ENCODE measurements at places on chromosomes 1 and 21.

GRCh38 chr1:229408458-229409037, 25.3 kb downstream of the ACTA1 start:
- DNase-seq = no peak

DNA sequence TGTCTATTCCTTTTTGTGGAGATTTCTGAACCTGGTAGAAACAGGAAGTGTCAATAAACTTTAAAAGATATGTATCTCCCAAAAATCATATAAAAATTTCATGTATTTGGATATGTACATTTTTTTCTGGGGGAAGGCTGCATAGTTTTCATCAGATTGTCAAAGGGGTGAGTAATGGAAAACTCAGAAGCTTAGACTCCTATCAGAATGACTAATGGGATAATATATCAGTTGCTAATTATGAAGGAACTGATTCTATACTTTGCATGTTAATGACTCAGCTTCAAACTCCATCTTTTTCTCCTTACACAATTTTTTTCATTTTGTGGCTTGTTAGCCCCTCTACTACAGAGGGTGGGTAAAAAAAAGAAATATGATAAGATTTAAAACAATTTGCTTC, 55.9 kb downstream of the GON4L start:
- DNase-seq = no peak

GRCh38 chr1:207218512-207219362, 102.7 kb upstream of the CD55 start:
- DNase-seq = no peak

GRCh38 chr21:44379991-44380865, 26.8 kb downstream of the TRPM2 start:
- no peak for DNase-seq

- DNase-seq = no peak
These were observed 164.3 kb upstream of the GREM2 start for GRCh38 chr1:240776237-240776636.

DNA sequence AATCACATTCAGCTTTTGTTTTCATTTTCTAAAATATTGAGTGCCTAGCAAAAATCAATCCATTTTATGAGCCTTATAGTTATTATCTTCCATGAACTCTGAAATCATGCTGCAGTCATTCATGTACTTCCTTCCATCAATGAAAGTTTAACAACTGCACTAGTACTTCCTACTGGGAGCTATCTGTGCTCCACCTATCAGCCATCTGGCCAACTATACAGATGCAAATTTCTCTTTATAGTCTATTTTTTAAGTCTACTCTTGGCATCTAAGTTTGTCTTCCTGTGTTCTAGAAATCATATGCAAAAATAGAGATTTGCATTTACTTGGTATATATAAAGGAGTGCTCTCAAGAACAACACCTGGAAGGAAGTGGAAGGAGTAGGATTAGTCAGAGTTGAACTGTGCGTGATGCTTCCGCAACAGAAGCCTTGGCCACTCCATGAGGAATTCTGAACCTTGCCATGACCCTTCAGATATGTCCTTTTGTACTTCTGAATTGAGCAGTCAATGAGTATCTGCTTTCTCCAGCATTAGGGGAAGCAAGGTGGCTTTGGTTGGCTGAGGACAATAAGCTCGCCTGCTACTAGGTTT, 403.2 kb upstream of the ADAMTS5 start:
- no peak for DNase-seq

DNA sequence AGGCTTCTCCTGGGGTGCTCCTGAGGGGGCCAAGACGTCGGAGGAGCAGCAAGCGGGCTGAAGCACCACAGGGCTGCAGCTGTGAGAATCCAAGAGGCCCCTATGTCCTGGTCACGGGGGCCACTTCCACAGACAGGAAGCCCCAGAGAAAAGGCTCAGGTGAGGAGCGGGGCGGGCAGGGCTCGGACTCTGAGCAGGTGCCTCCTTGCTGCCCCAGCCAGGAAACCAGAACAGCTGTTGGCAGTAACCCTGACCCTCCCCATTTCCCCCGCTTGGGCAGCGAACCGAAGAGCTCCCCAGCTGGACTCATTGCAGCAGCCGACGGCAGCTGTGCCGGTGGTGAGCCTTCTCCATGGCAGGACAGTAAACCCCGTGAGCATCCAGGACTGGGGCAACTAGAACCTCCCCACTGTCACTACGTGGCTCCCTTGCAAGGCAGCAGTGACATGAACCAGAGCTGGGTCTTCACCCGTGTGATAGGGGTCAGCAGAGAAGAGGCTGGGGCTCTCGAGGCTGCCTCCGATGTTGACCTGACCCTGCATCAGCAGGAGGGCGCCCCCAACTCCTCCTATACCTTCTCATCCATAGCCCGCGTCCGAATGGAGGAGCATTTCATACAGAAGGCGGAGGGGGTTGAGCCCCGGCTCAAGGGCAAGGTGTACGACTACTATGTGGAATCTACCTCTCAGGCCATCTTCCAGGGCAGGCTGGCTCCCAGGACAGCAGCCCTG, 625 bp downstream of the KLHDC7A start:
- no peak for DNase-seq

DNA sequence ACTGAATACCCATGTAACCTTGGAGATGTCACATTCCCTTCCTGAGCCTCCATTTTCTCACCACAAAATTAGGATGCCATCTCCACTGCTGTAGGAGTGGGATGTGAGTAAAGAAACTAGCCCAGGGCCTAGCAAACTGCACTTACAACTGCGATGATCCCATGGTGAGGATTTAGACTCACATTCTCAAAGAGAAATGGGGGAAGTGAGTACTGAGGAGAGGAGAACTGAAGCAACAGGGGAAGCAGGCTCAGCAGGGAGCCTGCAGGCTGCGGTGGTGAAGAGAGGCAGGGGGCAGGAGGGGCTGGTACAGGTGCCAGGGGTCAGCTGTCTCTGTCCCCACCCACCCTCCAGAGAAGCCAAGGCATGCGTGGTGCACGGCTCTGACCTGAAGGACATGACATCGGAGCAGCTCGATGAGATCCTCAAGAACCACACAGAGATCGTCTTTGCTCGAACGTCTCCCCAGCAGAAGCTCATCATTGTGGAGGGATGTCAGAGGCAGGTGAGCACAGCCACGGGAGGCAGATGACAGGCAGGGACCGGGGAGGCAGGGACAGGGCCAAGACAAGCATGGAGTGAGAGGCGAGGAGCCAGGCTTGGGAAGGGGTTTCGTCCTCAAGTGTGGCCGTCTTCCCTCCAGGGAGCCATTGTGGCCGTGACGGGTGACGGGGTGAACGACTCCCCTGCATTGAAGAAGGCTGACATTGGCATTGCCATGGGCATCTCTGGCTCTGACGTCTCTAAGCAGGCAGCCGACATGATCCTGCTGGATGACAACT, 16.4 kb upstream of the ATP1A4 start:
- DNase-seq = no peak

- no peak for DNase-seq
These were observed 161.9 kb downstream of the ZBTB18 start for GRCh38 chr1:244212797-244213475.

DNA sequence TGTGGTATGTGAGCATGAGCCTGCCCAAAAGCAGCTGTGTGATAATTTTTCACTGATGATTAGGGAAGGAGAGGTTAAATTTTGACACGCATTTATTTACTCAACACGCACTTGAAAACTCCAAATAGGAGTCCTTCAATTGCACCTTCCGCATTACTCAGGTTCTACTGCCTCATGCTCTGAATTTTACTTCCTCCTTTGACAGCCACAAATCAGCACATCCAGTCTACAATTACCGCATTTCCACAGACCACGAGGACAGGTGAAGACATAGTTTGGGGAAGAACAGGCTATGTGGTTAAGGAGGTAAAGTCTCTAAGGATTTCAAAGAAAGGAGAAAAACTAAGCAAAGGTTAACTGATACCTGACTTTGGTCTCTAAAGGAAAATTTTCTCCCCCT, 2.6 kb downstream of the CAPN8 start:
- no peak for DNase-seq

DNA sequence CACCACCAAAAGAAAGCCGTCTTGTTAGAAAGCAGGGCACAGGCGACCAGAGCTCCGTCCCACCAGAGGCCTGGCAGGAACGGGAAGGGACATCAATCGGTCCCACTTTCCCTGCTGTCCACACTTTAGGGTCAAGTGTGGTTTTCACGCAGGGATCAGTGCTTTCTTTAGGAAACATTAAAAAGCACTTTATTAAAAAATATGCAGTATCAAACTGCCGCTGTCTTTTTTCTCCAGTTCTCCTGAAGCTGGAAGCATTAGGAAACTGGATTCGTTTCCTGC, 437 bp downstream of the IFNLR1 start:
- DNase-seq = no peak

DNA sequence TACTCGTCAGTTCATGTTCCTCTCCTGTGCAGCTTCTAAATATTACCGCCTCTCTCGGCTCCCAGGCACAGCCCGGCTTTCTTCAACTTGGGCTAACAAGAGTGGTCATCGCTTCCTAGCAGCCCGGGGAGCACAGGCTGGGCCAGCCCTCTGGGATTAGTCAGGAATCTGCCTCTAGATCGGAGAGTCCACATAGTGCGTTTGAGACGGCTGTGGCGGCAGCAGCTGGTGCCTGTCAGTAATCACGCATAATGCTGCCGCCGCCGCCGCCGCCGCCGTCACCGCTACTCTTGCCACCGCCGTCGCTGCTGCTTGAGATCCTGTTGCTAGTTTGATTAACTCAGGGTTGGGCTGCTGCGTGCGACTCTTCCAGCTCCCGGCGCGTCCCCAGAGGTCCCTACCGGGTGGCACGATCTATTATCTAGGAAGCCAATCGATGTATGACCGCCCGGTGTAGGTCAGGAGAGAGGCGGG, at the start of gene RXRG:
TSS of gene RXRG (minus strand) at position 230 of the 474 bp plus-strand sequence. CDS start 233 bp downstream, outside the sequence.
- no peak for DNase-seq

DNA sequence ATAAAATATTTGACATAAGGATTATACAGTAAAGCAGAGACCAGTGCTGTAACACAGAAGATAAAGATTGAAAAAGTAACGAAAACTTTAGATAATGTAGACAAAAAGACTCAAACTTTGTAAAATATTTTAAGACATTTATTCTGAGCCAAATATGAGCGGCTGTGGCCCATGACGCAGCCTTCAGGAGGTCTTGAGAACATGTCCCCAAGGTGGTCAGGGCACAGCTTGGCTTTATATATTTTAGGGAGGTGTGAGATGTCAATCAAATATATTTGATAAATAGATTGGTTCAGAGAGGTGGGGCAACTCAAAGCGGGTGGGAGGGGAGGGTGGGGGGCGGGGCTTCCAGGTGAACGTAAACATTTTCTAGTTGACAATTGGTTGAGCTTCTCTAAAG, 81.2 kb downstream of the WDR4 start:
- DNase-seq = no peak

- DNase-seq = no peak
These were observed 42.4 kb upstream of the TENT5C start for GRCh38 chr1:117563492-117563875.

DNA sequence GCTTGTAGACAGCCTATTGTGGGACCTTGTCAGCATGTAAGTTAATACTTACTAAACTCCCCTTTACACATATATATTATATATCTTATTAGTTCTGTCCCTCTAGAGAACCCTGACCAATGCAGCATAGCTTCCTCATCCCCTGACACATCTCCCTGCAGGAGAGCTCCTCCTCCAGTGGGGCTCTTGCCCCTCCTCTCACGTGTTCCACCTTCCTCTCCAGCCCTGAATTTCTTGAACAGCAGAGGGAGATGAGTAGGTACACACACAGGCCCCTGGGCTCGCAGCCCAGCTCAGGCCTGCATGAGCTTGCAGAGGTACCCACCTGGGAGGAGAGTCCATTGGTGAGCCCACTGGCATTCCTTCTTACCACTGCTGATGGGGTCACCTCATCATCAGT, 27.3 kb upstream of the GOLT1A start:
- no peak for DNase-seq

- DNase-seq = no peak
These were observed at the start of gene EPHA10 for GRCh38 chr1:37764888-37765441. EPHA10 (minus strand) TSS chr1:37765120; CDS start chr1:37765066, 54 bp downstream.

- no peak for DNase-seq
These were observed 30.2 kb upstream of the IGSF3 start for GRCh38 chr1:116697548-116698243.

DNA sequence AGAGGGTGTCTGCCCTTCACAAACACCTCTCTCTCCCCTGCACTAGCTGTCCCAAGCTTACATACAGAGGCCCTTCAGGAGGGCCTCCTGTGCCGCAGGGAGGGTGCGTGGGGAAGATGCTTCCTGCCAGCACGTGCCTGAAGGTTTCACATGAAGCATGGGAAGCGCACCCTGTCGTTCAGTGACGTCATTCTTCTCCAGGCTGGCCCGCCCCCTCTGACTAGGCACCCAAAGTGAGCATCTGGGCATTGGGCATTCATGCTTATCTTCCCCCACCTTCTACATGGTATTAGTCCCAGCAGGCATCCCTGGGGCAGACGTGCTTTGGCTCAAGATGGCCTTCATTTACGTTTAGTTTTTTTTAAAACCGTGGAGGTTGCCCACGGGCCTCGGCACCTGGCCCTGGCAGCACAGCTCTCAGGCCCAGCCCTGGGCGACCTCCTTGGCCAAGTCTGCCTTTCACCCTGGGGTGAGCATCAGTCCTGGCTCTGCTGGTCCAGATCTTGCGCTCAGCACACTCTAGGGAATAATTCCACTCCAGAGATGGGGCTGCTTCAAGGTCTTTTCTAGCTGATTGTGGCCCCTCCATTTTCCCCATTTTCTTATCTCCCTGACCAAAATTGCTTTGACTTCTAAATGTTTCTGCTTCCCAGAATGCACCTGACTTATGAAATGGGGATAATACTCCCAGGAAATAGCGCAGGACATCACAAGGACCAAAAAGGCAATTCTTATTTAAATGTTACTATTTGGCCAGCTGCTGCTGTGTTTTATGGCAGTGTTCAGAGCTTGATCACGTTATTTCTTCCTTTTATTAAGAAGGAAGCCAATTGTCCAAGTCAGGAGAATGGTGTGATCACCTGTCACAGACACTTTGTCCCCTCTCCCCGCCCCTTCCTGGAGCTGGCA, 6.1 kb downstream of the NPPA start:
- no peak for DNase-seq

DNA sequence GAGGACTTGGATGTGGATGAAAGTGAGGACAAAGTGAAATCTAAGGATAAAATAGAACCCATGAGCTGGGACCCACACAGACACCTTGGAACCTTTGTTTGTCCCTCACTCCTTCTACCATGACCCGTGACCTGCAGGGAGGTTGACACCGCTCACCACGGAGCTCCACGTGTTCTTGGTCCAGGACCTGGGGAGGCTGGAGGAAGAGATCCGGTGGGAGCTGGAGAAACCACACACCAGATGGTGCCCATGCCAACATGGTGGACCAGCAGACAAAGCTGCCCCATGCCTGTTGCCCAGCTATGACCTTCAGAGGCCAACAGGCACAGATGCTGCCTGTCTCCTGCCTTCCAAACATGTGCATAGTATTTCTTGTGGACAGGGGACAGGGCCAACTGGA, 721.9 kb downstream of the PTPRU start:
- no peak for DNase-seq

DNA sequence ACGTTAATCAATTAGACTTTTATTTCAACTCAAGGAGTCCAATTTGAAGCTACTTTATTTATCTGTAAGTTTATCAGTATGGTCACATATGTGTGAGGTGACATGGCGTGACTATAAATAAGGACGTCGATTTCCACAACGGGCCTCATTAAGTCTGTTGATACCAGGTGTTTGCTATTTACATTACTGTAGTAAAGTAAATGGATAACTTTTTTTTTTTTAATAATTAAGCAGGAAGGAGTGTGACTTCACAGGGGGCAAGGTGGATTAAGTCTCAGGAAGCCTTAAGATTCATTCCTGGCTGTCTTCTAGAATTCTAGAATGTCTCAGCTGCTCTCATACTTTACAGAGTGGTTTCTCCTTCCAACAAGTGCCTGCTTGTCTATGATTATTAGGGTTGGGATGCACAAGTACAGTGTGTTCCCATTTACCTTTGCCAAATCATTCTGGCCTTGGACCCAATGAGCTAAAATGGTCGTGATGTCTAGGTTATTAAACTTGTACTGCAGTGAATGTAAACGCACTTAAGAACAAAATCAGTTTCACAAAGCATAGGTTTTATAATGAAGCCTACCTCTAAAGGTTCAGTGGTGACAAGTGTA, 15.5 kb downstream of the MAP3K7CL start:
- DNase-seq = no peak
